ENCODE measurements at places on chromosomes 1 and 21.

- no peak for DNase-seq
These were observed 994 bp upstream of the LAMTOR5 start for GRCh38 chr1:110408488-110408887.

- DNase-seq = no peak
These were observed 134.8 kb downstream of the BACH1 start for GRCh38 chr21:29433366-29434059.

- no peak for DNase-seq
These were observed 31.1 kb downstream of the CNST start for GRCh38 chr1:246597340-246597739.

GRCh38 chr21:46527801-46528200 is 69.1 kb downstream of the DIP2A start:
- no peak for DNase-seq

DNA sequence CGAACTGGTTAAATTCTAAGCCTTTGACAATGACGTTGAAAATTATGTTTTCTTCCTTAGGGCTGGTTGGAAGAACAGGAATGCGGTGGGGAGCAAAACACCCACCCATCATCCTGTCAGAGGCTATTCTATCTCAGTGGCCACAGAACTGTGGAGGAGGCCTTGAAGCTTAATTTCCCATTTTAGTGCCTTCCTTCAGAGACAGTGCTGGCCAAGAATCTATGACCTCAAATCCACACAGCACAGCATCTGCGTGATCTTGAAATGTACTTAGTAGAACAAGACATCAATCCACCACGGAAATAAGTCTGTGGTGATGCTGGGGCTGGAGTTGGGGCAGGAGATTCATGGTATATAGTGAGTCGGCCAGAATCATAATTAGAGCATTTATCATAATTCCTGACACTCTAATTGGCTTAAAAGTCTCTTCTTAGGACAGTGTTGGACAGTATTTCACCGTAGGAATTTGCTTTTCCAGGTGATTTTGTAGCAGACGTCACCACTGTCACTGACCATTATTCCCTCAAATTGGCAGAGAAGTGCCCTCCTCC is 113.1 kb downstream of the KCNJ6 start:
- no peak for DNase-seq

DNA sequence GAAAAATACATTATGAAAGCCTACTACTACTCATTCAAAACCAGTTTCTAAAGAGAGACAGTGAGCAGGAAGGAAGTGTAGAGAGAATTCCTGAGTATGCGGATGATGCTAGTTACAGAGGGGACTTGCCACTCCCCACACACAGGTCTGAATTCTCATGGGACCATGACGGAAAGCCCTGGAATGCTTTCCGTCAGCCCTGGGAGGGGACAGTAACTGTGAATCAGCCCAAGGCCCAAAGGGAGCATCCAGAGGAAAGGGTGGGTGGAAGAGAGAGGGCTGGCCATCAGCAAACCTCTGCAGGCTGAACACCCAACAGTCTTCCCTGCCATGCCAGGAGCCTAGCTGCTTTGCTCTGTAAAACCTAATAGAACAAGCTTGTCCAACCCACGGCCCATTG is 36.4 kb downstream of the RCSD1 start:
- no peak for DNase-seq

DNA sequence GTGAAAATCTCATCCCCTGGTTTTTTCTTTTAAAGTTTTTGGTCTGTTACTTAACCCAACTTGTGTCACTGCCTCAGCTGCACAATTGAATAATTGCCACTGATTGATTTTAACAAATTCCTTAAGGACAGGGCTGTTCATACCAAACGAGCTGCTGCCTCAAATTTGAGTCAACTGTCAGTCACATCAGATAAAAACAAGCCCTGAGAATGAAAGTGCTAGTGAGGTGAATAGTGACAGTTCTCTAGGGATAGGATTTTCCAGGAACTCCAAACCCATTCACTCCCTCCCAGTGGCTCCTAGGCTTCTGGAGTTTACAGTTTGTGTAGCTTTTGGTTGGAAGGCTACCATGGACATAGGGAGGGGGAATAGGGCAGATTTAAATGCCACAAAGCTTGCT is 79.4 kb downstream of the SAMSN1 start:
- DNase-seq = no peak

DNA sequence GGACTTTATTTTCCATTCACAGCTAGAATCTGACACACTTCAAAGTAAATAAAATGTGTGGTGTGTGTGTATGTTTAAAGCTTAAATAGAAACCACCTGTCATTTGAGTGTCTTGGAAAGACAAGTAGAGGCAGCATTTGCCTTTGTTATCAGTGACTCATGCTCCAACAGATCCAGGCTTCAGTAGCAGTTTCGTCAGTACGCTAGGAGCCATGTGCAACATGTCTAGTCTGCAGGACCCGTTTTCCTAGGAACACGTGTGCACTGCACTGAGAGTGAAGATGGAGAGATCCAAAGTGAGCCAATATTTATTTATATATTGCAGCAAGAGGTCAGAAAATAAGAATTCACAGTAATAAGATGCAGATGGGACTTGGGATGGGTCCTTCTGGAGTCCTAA is 41.8 kb downstream of the SGIP1 start:
- no peak for DNase-seq

GRCh38 chr21:28025111-28025510 is 967.6 kb downstream of the LTN1 start:
- no peak for DNase-seq

GRCh38 chr21:39392981-39393380 is 44.1 kb upstream of the HMGN1 start:
- no peak for DNase-seq

GRCh38 chr1:31161571-31161970 is 78.1 kb downstream of the NKAIN1 start:
- no peak for DNase-seq

GRCh38 chr1:83845437-83846071 is 153.4 kb downstream of the TTLL7 start:
- DNase-seq = no peak

DNA sequence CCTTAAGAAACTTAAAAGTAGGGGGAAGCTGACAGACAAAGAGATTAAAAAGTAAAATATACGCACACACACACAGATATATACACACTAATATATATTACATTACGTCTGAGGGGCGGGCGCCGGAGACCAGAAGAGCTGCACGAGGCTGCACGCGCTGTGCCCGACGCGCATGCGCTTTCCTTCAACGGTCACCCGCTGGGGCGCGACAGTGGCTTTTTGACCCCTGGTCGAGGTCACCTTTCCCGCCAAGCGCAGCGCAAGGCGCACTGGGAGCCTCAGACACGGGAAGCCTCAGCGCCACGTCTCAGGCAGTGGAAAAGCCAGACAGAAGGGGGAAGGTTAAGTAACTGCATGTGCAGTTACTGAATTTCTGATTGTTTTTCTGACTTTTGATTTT is at the start of gene HORMAD1:
TSS of gene HORMAD1 (minus strand) at position 193 of the 400 bp plus-strand sequence. CDS start 1,390 bp downstream, outside the sequence.
- no peak for DNase-seq

DNA sequence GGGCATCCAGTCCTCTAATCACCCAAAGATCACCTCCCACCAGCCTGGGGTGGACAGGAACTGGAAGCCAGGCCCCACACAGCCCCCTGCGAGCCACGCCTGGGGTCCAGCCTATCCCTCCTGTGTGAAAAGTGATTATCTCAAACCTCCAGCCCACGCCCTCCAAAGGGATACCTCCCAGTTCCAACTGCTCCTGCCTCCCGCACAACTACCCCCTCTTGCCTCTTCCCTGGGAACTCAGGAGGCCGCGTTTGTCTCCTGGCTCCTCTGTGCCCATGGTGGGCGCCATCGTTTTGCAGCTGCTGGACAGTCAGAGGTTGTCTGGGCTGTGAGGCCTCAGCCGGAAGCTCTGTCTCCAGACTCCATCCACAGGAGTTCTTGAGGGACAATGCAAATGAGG is 305.9 kb downstream of the AJAP1 start:
- no peak for DNase-seq

DNA sequence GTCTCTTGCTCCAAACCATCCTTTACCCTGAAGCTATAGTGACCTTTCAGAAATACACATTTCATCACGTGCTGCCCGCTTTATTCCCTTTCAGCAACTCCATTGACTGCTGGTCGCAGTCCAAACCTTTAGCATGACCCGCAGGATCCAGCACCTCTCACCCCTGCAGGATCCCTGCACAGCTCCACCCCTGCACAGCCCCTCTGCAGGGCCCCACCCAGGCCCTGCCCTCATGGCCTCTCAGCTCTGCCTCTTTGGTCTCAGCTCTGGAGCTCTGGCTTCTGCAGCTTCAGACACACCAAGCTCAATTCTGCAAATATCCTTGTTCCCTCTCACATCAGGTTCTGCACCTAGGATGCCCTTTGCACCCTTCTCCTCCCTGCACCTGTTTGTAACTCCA is 264.9 kb upstream of the C1orf174 start:
- DNase-seq = no peak

DNA sequence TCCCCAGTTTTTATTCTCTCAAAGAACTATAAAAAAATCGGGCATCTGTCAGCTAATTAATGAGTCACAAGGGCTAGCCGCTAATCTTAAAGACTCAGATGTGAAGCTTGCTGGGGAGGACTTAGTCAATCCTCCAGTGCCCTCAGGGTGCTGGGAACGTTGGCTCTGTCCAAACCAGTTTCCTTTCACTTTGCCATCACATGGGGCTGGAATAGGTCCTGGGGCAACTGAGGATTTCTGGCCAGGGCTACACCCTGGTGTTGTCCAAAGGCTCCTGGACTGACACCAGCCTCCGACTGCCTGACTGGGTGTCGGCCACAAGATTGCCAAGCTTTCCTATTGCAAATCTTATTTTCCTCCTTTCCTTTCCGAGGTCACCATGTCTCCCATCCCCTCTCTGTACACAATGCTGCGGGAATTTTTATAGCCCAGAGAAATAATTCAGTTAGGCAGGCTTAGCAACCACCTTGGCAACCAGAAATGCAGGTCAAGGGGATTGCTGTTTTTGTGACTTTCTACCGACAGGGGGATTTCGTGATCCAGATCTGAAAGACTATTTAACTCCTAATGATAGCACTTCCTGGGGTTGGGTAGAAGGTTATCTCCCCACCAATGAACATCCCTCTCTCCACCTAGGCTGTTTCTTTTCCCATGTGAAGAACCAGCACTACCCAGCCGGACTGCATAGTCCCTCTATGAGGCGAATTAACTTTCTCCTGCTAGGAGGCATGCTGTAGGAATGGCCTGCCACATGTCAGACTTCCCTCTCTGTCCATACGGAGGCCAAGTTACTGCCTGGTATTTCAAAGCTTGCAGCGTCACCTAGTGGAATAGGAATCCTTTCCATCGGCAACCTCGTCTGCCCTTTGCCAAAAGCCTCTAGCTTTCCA is 29.9 kb upstream of the CTBS start:
- no peak for DNase-seq

DNA sequence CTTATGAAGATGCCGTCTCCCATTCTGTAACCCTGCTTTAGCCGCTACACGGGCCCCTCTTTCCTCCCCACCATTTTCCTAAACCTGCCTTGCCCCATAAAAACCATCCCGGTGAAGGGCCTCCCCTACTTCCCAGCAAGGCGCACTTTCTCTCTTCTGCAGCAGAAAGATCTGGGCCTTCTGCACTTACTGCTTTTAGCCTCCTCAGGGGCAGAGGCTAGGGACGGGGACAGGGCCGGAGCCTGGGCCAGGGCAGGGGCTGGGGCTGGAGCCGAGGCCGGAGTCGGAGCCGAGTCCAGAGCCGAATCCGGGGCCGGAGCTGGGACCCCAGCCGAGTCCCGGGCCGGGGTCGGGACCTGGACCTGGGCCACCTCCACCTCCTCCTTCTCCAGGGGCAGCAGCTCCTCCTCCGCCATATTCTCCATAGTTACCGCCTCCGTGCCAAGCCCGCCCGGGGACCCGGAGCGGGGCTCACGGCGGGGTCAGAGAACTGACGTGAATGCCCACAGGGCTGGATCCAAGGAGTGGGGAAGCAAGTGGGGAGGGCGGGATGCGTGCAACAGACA is 382 bp downstream of the TRMT1L start:
- no peak for DNase-seq

DNA sequence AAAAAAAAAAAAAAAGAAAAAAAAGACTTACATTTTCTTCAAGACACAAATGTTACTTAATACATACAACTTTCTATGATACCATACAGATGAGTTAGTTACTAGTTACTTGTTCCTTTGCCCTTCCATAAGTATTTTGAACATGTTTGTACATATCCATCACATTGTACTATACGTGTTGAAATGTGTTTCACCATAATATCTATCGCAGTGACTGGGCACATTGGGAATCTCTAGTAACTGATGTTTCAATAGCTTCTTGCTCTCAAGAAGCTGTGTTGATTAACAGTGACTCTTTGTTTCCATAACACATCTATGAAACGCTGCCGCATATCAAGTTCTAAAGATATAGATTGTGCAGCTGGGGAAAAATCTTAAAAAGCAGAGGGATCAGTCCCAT is 42.9 kb downstream of the KLHL20 start:
- no peak for DNase-seq

- DNase-seq = no peak
These were observed 27.5 kb downstream of the KAZN start for GRCh38 chr1:14625996-14626395.

DNA sequence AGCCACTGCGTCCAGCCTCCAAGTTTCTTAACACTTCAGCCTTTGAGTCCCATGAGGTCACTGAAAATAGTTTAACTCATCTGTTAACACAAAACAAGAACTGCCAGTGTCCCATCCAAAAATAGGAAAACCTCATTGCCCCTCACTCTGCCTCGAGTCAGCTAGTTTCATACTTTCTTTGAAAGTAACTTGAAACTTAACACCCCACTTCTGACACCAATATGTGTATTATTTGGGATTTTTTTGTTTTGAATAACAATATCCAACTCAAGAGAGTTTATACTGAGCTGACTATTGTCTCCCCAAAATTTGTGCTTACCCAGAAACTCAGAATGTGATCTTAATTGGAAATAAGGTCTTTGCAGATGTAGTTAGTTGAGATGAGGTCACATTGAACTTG is 16.9 kb upstream of the PIK3CD start:
- no peak for DNase-seq

GRCh38 chr21:38236232-38236631 is 20.6 kb upstream of the KCNJ15 start:
- no peak for DNase-seq

DNA sequence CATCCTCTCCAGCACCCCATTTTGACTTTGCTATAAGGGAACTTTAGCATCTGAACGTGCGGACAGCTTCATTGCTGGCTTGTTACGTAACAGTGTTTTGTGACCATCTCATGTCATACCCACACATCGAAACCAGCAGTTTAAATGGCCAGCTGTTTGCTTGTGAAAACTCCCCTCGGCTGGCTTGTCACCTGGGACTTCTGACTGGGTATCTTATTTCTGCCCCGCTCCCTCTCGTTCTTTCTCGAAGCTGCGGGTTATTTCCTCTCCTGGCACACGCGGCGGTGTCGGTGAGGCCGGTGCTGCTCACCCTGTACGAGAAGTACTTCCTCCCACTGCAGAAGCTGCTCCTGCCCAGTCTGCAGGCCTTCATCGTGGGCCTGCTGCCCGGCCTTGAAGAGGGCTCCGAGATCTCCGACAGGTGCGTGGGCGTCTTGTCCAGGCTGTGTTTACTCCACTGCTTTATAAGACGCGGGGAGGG is 43.5 kb downstream of the DOP1B start:
- DNase-seq = no peak
